ENCODE measurements at places on chromosomes 6 and 20. TPM values are rescaled to one million over a fixed set of nuclear protein-coding genes. Genes with fewer than 3 reads are reported as not detected.

- DNase-seq, result no peak
Measured at GRCh38 chr6:14105547-14105946, 12.0 kb upstream of the CD83 start.

DNA sequence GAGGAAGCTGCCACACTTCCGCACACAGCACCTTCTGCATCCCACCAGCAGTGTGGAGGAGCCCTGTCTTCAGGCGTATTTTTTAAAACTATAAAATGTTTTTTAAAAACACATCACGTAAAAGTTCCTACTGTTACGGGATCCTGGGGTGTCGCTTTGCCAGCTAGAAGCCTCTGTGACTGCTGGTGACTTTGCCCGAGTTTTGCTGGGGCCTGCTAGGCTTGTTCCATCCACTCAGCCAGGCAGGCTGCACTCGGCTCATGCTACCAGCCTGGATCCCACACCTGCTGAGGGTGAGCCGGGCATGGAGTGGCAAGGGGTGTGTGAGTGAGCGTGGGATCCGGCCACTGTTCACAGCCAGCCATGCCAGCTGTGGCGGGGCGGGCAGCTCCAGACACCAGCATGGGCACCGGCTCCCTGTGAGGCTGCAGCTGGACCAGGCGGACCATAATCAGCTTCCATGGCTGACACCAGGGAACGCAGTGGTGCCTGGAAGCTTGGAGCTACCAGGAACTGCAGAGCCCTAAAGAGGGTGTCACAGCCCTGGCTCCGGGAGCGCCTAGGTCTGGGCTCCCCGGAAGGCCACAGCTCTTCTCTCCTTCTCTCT is 12.3 kb upstream of the SLCO4A1 start:
- no peak for DNase-seq

Gene PGBD1
- total RNA-seq, result 6.0 TPM

Gene HTR1B
- total RNA-seq, result 1.6 TPM

GRCh38 chr20:49337357-49337756 is 59.5 kb upstream of the ZNFX1 start:
- no peak for DNase-seq
